RPMI8226 (cell line): ENCODE measurements at places on chromosomes 3 and 15.
A peak's percentile ranks its signal among the peaks of the same experiment; 100 is the strongest.

GRCh38 chr3:13557417-13557816, 8.5 kb downstream of the FBLN2 start:
- peak; percentile 23 for DNase-seq

DNA sequence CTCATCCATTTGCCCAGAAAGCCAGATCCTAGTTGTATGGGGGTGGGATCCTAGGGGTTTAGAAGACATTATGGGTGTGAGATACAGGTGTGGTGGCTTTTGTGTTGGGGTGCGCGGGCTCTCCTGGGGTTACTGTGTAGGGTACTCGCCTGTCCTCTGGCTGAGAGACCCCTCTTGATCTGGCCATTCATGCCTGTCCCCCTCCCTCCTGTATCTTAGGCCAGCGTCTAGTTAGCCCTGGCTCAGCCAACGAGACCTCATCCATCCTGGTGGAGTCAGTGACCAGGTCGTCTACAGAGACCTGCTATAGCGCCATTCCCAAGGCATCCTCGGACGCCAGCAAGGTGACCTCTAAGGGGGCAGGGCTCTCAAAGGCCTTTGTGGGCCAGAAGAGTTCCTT, 41.4 kb downstream of the DNASE1L3 start:
- no peak for DNase-seq

- peak; percentile 69 for DNase-seq
Measured at GRCh38 chr3:104523136-104523535, 843.6 kb upstream of the ALCAM start.

DNA sequence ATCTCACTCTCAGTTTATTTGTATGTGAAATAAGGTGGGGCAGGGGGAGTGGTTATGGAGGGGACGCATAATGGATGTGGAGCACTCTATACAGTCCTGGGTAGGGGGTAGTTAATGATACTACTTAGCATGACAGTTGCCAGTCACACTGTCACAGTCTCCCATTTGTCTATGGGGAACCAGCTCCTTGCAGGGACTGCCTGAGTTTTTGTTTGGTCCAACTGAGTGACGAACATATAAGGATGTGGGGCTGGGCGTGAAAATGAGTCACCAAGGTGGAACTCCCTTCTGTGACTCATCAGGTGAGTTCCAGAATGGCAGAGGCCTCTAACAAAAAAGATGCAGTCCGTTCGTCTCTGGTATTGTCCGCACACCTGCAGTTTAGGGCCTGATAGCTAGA, 235.3 kb upstream of the ST8SIA2 start:
- no peak for DNase-seq

GRCh38 chr3:188594139-188594538, 440.2 kb downstream of the LPP start:
- no peak for DNase-seq
